ENCODE measurements at places on chromosomes 5 and 9.

DNA sequence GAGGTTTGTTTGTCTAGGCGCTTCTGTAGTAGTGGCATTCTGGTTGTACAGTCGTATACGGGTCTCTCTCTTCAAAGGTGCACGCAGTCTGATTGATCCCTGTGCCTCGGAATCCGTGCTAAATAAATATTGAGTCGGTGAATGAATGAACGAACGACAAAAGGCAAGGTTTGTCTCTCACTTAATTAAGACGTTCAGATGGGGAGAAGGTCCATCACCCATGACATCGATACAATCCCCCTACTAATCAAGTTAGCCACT, 500 bp upstream of the CREBRF start:
- no peak for ATAC-seq

DNA sequence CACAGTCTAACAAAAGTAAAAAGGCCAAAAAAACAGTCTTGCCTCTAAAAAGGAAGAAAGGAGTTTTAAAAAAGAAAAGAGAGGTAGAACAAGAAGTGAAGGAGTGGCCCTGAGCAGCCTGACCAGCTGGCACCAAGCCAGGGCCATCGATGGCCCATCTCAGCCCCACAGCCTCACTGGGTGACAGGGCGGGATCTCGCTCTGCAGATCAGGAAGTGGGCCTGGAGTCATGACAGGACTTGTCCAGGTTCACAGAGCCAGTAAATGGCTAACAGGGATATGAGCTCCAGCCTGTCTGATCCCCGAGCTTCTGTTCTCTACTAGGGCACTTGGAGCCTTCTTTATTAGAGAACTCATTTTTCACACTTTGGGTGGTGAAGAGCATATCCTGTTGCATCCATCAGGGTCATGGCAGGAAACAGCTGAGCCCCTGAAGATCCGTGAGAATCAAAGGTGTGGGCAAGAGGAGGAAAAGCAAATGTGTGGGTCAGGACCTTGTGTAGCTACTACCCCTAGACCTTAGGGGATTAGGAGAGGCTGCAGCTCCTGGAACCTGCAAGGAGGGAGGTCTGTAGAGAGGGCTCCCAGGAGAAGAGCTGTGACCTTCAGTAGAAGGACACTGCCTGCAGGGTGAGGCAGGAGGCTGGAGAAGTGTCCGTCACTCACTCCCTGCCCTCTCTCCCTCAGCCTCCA, 299.0 kb upstream of the MSX2 start:
- peak; percentile 51 for ATAC-seq

- no peak for ATAC-seq
These were observed 15.5 kb downstream of the PRKACG start for GRCh38 chr9:68998385-68998784.

DNA sequence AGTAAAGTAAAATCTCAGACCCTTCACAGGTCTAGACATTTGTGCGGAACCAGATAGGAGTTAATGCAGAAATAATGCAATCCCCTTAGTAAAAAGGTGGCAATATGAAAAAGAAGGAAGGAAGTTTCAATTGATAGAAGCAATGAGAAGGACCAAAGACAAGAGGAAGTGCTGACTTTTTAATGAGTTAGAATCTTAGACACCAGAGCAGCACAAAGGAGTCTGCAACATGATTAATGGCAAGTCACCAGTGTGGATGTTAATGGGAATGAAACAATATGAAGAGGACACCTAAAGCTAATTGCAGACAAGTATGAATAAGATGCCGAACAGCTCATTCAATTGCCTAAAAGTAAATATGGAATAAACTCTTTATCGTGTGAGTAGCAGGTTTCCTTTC, 50.9 kb downstream of the MEGF9 start:
- no peak for ATAC-seq

DNA sequence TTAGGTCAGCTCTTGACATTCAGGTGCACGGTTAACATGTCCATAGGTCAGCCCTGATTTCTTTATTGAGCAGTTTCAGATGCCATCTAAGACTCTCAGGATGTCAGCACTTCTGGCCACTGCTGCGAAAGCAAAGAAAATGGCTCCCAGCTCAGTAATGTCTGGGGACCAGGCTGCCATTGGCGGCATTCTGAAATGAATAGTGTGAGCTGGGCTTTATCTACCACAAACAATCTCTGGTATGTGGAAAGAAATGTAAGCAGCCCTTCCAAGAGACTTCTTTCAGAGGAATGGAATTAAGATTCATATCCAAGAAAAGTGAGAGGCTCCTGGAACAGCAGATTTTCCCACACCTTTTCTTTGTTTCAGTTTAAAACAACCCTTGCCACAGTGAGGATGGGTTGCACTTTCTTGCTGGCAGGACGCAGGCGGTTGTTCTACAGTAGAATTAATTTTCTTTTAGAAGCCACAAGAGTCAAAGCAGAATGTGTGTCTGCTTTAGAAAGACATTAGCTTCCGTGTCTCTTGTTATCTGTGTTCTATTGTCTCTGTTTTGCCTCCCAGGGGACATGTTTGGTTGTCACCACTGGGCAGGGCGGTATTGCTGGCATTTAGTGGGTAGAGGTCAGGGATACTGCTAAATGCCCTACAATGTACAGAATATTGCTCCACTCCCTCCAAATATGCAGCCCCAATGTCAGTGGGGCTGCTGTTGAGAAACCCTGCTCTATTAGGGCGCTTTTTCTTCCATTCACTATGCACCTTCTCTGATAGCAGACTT, 149.9 kb upstream of the ANKH start:
- peak; percentile 75 for ATAC-seq

GRCh38 chr5:22835686-22836085, 17.5 kb downstream of the CDH12 start:
- no peak for ATAC-seq

- no peak for ATAC-seq
These were observed 126.4 kb downstream of the LPAR1 start for GRCh38 chr9:110911659-110912418.

- peak; percentile 80 for ATAC-seq
These were observed 144.5 kb upstream of the NUDT12 start for GRCh38 chr5:103706939-103707682.

- ATAC-seq: no peak
These were observed 535.4 kb upstream of the PTPRD start for GRCh38 chr9:11148189-11148588.

DNA sequence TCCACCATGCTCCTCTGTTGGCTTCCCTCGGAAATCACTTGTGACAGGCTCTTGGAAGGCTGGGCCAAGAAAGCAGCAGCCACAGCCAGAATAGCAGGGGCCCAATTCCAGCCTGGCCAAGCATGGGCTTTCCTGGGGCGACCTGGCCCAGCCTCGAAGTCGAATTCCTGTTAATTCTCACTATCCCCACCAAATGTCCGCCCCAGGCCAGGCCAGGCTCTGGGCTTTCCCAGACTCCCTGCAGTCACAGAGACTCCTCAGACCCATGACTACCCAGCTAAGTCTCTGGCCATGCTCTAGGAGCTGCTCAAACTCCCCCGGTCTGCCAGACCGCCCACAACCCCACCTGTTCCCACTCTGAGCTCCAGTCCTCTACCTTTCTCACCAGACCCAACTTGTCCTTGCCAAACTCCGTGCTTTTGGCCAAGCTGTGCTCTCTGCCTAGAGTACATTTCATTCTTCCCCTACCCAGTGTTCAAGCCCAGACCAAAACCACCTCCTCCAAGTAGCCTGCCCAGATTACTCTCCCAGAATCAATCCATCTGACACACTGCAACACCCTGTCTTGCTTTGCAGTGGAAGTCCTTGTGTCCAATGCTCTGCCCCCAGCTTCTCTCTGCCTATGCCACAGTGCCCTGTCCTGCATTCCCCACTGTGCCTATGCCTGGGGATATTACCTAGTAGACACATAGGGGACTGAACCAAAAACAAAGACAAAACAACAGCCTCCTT, 26.2 kb downstream of the SHB start:
- no peak for ATAC-seq

DNA sequence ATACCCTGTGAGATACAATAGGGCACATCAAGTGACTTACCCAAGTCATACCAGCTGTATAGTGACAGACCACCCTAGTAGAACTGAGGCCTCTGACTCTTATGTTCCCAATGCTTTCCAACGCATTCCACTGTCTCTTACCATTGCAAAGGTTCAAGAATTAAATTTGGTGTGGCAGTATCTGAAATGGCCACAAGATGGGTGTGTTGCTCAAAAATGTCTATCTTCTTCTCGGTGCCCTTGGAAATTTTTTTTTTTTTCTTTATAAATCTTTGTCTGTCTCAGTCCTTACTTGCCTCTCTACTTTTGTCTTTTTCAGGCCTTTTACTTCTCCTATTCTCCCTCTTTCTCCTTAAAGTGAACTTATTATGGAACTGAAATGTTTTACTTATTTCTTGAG, 48.4 kb downstream of the GPR21 start:
- peak; percentile 86 for ATAC-seq

DNA sequence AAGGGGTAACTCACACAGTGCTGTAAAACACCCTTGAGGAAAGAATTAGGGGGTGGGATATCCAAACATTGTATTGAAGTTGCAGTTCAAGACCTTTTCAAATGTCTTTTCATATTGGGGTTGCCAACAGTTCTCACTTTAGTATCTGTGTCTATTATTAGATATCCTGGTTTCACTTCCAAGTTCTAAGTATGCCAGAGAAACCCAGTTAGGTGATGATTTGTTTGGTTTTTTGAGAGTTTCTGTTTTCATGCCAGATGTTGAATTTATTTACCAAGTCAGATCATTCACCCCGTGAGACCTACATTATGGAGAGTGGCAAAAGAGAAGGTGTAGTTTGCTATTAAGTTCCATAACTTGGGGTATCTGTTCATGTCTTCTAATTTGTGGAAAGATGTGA, 64.5 kb downstream of the C9orf152 start:
- no peak for ATAC-seq

GRCh38 chr5:39072925-39073766, 1.1 kb downstream of the RICTOR start:
- peak; percentile 21 for ATAC-seq

GRCh38 chr5:166401391-166401790, 1890.1 kb upstream of the WWC1 start:
- no peak for ATAC-seq

DNA sequence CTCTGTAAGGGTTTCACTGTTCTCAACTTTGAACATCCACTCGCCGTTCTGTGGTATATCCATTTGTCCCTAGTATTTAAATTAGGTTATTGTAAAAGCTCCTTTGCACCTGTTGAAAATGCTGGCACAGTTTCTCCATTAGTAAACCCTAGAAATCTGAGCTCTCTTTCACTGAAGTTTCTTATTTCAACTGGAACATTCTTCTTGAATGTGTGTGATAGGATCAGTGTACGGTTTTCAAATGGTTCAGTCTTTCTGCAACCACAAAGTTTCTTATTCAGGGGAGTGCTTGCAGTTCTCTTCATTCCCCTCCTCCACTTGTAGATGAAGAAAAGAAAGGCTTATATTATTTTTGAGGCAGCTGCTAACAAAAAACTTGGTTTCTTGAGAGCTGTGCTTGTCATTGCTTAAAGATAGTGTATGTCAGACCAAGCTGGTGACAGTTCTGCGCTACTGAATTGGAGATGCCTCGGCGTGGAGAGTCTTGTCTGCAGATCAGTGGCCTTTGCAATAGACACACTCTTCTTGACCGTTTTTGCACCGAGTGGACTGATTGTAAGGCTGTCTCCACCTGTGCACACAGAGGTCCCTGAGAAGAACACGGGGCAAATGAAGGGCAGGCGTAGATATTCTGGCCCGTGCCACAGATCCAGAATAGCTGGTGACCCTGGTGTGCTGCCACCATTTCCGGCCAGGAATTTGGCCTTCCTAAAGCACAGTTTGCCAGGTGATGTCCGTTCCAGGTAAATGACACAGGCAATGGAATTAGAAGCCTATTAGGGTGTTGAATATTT, 102.2 kb downstream of the TRIO start:
- ATAC-seq: peak; percentile 68

- ATAC-seq: peak; percentile 81
These were observed 99.5 kb upstream of the FBXL17 start for GRCh38 chr5:108481355-108481931.

All from SK-N-SH treated with all-trans-retinoic acid at 6 μM for 48 hours (cell line).